Endodermal cell (in vitro differentiated cells): ENCODE measurements at places on chromosomes 5 and 9. TPM values are rescaled to one million over a fixed set of nuclear protein-coding genes. Genes with fewer than 3 reads are reported as not detected.

C1QTNF2 gene
- 0.11 TPM in 1 of 2 replicates, not detected in the other for total RNA-seq

DNA sequence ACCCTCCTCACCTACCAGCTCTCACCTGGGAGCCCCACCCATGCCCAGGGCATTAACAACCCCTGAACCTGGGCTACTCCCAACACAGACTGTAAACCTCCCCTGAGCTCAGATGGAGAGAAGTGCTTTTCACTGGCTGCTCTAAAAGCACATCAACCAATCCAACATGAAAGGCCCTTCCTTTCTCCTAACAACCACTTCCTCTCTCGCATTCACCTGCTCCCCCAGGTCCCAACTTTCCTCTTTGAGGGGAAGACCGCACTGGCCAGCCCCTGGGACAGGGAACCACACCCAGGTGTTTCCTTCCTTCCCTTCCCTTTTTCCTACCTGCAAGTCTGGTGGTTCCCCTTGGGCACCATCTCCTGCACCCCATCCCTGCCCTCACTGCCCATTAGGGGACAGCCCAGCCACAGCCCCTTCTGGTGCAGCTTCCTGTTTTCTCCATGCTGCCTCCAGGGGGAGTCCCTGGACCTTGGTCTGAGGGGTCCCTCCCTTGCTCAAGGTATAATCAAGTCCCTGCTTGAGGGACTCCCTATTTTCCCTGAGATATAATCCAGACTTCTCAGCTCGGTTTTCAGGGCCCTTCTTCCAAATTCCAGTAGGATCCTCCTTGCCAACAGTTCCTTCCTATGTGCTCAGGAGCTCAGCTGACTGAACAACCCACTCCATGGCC is 30.5 kb upstream of the DAB2IP start:
- H3K4me1 ChIP-seq: peaks cover 8% of the 10 kb centered on the region
- no peaks in the 10 kb centered on the region for H3K36me3 ChIP-seq
- no peak overlapping the region for H3K4me3 ChIP-seq
- DNase-seq: peak; percentile 88

CCDC187 gene
- 0.09 and 0.11 TPM in 2 replicates for total RNA-seq

IGIP gene
- 2.0 to 2.7 TPM (median 2.5 TPM) in 3 replicates for total RNA-seq

SPINK6 gene
- not detected in 3 replicates for total RNA-seq

DNA sequence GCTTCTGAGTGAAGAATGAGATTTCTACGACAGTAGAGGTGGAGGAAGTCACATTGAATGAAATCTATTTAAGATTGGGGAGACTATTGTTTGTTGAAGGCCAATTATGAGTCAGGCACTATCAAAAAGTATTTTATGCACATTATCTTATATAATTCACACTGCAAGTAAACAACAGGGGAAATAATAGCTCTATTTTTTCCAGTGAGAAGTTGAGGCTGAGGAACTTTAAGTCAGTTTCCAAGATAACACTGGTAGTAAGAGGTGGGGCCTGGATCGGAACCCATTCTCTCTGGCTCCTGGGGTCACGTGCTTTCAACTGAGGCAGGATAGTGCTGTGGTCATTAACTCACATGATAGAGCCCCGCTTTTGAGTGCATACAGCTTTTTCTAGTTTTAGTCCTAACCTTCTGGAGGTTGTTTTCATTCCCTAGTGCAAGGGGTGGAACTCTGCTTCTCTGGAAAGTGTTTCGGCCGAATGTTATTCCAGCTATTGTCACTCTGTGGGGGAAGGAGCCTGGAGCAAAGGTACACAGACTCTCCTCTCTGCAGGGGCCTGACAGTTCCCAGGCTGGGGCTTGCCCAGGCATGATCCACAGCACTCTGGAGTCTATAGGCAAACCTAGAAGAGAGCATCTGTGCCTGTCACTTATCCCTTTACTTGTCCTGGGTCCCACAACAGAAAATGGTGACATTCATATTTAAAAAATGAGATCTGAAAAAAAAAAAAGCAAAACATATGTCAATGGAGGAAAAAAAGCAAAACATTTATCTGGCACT is 352.4 kb upstream of the ACTBL2 start:
- no peaks in the 10 kb centered on the region for H3K27me3 ChIP-seq
- DNase-seq: peak; percentile 86

DNA sequence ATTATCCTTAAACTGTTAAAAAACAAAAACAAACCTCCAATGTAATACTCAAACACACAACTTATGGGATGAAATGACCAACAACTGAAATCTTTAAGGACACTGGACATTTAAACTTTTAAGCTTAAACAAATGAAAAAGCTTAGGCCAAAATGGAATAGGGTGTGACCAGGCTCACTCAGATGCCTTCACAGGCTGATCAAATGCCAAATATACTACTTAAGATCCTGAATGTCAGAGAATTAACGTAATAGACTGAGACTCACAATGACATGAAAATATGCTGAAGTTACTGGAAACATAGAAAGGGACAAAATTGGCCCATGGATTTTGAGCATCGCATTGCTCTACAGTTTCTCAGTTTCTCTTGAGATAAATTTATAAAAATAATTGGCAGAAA is 286.8 kb downstream of the ADAMTS6 start:
- no peaks in the 10 kb centered on the region for H3K4me1 ChIP-seq
- DNase-seq: no peak
- no peak overlapping the region for H3K27ac ChIP-seq
- H3K27me3 ChIP-seq: no peaks in the 10 kb centered on the region
- H3K36me3 ChIP-seq: no peaks in the 10 kb centered on the region
- H3K4me3 ChIP-seq: no peak overlapping the region
